ENCODE measurements at places on chromosomes 3 and 15.
A peak's percentile ranks its signal among the peaks of the same experiment; 100 is the strongest.

DNA sequence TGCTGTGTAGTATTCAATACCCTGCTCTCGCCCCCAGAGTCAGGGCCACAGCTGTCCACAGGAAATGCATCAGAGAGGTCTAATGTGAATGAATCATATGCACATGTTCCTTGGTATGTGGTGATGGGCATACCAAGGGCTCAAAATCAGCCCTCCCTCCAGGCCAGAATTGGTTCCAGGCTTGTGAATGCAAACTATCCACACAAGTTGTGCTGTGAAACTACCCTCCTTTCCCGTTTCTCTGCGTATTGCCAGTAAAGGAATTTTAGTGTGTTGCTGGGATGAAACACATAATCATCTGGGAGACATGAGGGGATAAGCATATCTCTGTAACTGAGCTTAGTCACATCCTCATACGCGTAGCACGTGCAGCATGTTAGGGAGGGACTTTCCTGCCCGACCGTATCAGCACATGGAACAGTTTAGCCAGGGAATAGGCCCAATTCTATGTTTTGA is 9.2 kb upstream of the MME start:
- no peak for DNase-seq

DNA sequence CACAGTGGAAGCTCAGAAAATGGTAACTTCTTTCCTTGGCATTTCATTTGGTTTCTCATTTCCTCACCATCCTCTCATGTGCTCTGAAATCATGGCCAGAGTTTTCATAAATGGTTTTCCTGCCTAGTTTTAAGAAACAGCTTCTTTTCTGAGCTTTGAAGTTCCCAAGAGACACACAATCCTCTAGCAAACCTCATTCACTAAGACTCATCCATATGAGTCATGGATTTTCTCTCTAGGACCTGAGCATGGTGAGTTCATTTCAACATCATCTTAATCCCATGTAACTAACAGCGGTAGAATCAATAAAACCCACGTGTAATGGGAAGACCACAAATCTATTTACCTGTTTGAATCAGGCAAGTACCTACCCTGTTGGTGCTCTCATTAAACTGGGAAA is 274.5 kb upstream of the LRTM1 start:
- DNase-seq = no peak

GRCh38 chr3:49761661-49762060 is 24.7 kb downstream of the IP6K1 start:
- no peak for DNase-seq

DNA sequence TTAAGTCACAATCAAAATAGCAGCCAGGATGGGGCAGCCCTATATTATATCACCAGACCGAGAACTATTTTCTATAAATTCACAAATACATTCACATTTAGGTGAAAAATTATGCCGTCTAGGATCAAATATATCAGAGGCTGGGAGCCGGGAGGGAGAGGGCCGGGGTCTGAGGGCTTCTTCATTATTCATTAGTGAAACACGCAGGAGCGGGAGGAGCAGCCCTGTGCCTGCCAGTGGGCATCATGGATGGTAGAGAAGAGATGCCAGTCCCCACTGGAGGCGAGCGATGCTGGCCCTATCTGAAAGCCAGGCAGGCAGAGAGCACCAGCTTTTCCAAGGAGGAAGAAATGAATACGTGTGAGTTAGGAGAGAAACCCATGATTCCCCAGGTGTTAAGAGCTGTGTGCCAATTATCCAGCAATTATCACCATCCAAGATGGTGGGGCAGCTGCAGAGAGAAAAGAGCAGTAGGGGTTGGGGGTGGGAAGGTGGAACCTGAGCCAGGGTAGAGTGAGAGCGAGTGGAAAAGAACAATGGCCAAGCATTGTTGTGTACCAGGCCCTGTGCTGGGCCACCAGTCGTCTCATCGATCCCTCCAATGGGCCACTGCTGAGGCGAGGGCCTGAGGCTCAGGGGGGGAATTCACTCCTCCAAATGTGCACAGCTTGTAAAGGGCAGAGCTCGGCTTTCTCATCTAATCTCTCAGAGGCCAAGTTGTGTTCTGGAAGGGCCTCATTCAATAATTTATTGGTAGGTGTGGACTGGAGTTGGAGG is 261.3 kb upstream of the TLE3 start:
- no peak for DNase-seq

DNA sequence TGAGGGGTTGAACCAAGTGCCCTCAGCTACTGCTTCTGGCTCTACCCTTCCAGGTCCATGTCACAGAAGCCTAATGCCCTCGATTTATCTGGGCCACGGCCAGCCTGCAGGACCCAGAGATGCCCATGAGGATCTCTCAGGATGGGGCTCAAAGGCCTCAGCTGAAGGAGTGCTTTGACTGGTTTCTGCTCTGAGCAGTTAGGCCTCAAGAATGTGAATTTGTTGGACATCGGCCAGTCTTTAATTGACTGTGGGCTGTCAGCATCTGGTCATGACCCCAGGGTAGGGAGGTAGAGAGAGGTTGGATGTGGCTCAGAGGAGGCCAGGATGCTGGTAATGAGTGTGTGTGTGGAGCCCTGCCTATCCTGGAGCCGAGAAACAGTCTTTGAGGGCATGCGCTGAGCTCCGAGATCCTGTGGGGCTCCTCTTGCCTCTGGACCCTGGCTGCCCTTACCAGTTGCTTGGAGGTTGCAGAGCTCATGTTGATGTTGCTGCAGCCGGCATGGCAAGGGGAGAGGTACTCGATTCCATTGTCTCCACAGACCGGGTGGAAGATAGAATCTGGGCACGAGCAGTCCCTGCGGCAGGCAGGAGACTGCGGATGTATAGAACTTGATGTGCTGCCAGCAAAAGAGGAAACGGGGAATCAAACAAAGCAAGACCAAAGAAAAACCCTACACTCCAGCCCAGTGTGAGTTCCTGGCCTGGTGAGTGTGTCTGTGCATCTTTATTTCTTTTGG is 49.1 kb upstream of the RAB6B start:
- DNase-seq = no peak

DNA sequence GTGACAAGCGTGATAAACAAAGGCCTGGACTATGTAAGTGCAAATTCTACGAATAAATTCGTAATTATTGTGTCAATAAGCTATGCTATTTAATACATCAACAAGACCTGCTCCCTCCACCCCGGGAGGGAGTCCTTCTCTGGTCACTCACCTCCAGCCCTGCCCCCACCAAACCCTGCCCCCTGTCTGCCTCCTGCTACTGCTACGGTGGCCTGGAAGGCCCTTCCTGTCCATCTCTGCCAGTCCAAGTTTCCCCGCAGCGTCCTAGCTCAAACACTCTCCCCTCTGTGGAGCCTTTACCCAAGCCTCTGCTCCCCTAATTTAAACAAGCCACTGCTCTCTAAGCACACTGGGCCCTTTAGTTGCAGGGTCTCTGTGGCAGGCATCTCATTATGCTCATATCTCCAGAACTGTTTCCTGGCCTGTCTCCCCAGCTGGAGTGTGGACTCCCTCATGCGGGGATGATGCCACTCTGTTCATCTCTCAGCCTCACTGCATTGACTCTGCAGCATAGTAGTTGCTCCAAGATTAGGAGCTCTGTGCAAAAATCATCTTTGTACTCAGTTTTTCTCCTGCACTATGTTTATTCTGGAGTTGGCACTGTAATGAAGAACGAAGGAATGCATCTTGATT is 241.2 kb downstream of the NTRK3 start:
- no peak for DNase-seq

GRCh38 chr3:20111836-20112235 is 71.6 kb downstream of the KAT2B start:
- no peak for DNase-seq

- DNase-seq = no peak
Measured at GRCh38 chr3:42024591-42025351, 62.9 kb upstream of the ULK4 start.

- DNase-seq = no peak
Measured at GRCh38 chr15:22851513-22851912, 13.0 kb downstream of the NIPA2 start.

DNA sequence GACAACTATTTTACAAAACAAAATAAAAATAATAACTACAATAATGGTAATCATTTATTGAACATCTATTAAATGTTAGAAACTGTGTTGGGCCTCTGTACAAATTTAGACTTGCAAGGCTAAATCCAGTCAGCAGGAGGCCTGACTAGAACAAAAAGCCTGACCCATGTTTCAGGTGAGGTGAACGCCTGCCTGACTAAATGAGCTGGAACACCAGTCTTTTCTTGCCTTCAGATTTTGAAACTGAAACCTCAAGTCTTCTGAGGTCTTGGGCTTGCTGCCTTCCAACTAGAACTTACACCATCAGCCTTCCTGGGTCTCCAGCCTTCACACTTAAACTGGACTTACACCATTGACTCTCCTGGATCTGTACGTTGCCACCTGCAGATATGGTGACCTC is 706.9 kb downstream of the TBL1XR1 start:
- DNase-seq = no peak

DNA sequence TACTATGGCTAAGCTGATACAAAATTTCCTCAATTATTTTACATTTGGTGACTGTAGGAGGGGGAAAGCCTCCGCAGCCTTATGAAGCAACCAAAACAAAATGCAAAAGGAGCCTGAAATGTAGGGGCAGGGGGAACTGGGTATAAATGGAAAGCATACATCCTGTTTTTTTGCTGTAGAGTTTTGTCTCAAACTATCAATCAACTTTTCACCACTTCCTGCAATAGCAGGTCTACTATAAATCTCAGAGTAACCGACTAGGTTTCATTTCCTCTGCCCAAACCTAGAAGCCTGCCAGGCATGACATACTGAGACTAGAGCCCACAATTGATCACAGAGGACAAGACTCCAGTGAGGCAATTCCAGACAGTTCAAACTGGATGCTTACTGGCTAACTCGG is 91.3 kb downstream of the SHQ1 start:
- peak; percentile 64 for DNase-seq

- no peak for DNase-seq
Measured at GRCh38 chr3:56124546-56124945, 343.7 kb downstream of the ERC2 start.

- peak; percentile 34 for DNase-seq
Measured at GRCh38 chr3:129001806-129002572, 885 bp downstream of the EFCC1 start.

- DNase-seq = no peak
Measured at GRCh38 chr15:35181538-35181937, 96.4 kb upstream of the NANOGP8 start.

- DNase-seq = no peak
Measured at GRCh38 chr3:102727340-102727739, 292.5 kb downstream of the ZPLD1 start.

DNA sequence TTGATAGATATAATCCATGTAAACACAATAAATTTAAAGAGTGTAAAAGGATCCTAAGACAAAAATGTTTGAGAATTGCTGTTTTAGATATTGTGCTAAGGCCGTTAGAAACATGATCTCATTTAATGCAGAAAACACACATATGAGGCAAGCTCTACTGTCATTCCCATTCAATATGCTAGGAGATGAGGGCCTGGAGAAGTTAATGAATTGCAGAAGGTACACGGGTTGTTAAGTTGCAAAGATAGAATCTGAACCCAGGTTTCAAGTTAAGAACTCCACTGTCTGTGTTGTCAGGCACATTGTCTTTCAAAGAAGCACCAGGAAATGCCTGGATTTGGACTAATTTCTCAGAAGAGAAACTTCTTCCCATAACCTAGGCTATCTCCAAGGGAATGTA is 65.1 kb upstream of the SAMMSON start:
- no peak for DNase-seq

DNA sequence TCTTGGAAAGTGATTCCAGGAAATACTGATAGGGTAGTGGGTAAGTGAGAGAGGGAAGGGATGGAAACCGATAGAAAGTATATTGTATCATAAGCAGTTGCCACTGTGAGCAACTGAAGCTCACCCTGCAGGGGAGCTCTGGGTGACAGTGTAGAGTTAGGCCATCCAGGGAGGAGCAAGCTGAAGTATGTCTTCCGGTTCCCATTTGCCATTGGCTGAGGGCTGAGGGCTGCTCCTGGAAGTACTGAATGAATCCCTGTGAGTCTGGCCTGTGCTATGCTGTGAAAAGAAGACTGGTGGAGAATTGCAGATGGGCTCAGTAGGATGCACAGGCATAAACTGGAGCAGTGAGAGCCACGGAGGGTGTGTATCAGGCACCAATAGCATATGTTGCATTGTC is 348.3 kb downstream of the MFSD1 start:
- no peak for DNase-seq

DNA sequence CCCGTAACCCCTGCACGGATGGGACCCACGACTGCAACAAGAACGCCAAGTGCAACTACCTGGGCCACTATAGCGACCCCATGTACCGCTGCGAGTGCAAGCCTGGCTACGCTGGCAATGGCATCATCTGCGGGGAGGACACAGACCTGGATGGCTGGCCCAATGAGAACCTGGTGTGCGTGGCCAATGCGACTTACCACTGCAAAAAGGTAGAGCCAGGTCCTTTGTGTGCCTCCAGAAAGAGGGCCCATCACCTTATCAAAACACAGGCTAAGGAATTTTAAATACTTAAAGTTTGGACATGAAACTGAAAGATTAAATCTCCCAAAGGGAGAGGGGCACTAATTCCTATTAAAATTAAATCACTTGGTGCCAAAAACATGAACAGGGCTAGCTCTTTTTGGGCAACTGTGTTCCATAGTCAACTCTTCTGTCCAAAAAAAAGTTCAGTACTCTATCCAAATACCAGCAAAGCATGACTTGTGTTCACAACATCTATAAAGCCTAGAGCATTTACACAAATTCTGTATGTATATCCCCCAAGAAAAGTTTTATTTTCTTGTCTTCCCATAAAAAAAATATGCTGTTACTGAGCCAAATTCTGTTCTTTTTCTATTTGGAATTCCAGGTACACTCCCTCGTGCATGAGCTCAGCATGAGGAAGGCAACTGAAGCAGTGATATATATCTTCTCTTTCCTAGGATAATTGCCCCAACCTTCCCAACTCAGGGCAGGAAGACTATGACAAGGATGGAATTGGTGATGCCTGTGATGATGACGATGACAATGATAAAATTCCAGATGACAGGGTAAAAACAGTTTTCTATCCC is 9.2 kb downstream of the THBS1 start:
- no peak for DNase-seq

DNA sequence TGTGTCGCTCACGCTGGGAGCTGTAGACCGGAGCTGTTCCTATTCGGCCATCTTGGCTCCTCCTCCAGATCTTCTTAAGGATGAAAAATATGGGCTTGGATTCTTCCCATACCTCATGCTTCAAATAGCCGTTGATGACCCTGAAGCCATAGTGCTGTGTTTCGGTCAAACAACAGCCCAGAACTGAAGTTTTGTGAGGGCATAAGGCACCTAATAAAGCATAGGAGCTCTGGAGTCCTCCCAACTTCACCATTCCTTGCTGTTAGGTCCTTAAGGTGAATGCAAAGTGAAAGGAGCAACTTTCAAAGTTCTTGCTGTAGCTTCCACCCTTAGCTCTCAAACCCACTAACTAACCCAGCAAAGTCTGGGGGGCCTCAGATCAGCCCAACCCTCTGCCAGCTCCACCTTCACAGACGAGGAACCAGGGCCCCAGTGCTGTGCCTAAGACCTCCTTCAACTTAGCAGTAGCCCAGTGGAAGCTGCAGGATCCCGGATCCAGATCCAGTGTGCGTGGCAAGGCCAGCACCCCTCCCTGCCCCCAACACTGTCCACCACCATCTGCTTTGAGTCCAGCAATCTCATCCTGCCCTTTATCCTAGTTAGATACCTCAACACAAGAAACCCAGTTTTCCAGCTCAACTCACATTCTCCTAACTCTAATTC is at the start of gene GRK7:
Gene GRK7 (plus strand): TSS at position 321 of the 663 bp plus-strand sequence. CDS start 14,877 bp downstream, outside the sequence.
- no peak for DNase-seq

GRCh38 chr15:33113666-33114373 is 80.7 kb downstream of the FMN1 start:
- DNase-seq = no peak

GRCh38 chr15:58469432-58470353 is 37.9 kb downstream of the LIPC start:
- no peak for DNase-seq

- no peak for DNase-seq
Measured at GRCh38 chr3:164221297-164221696, 857.0 kb downstream of the SI start.

Data from CD4-positive, alpha-beta T cell treated with Interleukin-17A for 4 hours (primary cell).